Amniotic stem cell (primary cell): ENCODE measurements at places on chromosomes 1 and 21.

DNA sequence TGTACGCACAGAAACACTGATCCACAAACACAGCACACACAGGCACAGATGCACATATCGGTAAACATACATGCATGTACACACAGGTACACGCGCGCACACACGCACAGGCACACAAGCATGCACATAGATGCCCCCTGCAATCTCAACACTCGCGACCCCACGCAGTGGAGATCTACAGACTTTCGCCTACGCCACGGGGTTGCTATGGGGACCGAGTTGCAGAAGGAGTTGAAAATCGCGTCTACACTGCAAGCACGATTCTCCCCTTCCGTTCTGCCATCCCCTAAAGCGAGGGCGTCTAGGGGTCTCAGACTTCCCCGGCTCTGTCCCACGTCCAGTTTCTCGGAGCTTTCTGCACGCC is 826 bp downstream of the TRIM17 start:
- DNase-seq: no peak

DNA sequence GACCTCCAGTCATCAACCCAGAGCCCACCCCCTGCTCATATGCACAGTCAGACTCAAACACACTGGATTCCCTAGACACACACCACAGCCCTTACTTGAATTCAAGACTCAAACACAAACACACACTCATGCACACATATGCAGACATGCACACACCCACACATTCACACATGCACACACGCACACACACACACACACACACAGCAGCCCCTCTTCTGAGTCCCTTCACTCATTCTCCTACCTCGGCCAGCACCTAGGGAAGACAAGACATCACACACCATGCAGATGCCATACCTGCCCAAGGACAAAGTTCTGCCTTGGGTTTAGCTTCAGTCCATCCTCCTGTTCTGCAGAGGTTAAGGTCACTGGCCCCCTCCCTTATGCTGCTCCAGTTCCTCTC is 1.6 kb upstream of the HCRTR1 start:
- no peak for DNase-seq

- DNase-seq: no peak
Measured at GRCh38 chr1:110465038-110465813, 14.3 kb downstream of the PROK1 start.

- peak; percentile 75 for DNase-seq
Measured at GRCh38 chr1:201562257-201562656, 23.3 kb downstream of the NAV1 start.

GRCh38 chr1:224331326-224331725 is 1.4 kb upstream of the NVL start:
- DNase-seq: no peak

GRCh38 chr1:90411185-90411584 is 305.9 kb downstream of the BARHL2 start:
- DNase-seq: no peak

DNA sequence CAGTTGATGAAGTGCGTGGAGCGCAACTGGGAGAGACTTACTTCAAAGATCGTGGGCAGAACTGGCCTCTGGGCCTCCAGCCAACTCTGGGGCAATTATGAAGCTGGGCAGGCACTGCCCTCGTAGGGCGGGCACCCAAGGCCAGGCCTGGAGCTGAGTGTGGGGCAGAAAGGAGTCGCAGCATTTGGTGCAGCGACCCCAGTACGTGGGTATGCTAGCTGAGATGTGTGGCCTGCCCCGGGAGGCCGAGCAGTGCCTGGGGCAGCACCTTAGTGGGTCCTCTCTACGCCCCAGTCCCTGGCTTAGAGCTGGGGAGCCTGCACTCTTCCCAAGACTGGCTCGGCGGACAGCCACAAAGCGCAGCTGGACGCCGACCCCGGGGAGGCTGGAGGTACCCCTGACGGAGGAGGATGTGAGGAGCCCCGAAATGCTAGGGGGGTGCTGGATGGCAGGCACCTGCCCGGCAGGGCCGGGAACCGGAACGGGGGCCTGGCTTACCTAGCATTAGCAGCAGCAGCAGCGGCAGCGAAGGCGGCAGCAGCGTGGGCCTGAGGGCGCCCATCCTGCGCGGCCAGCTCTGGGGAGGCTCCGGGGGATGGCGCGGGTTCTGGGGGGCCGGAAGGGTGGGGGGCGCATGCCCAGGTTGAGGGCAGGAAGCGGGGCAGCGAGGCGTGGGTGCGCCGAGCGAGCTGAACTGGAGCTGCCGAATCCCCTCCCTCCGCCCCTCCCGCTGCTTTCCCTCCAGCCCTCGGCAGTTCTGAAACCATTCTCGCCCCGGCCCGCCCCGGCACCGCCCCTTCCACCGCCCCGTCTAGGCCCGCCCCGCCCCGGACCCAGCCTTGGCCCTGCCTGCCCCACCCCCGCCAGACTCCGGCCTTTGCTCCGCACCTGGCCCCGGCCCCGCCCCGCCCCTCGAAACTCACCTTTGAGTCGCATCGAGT is at the start of gene IGSF8:
Gene IGSF8 (minus strand): TSS at position 709 of the 941 bp plus-strand sequence. CDS start 147 bp downstream, at position 562.
- DNase-seq: no peak

GRCh38 chr1:81299892-81300291 is 500.8 kb upstream of the ADGRL2 start:
- no peak for DNase-seq

DNA sequence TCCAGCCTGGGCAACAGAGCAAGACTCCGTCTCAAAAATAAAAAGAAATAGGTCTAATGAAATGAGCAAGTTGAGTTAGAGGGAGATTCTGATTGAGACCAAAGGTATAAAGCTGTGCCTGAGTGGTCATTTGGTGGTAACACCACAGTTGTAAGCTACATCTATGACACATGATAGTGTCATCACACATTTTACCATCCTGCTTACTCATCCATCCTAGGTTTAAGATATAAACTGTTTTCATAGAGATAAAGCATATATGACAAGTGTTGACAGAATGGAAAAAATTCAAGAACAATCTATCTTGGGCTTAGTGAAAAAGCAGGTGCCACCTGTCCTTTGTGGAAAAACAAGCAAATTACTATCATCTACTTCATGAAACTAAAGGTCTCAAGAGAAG is 7.1 kb upstream of the CFAP141 start:
- no peak for DNase-seq

- DNase-seq: no peak
Measured at GRCh38 chr1:156707417-156708217, 2.2 kb upstream of the CRABP2 start.

GRCh38 chr21:45397381-45397780 is 7.6 kb upstream of the COL18A1 start:
- DNase-seq: no peak
